ENCODE measurements at places on chromosomes 1 and 21.

GRCh38 chr1:151984313-151984956 lies 9.2 kb downstream of the S100A10 start:
- DNase-seq: no peak

GRCh38 chr1:31957701-31958674 lies 19.8 kb upstream of the PTP4A2 start:
- no peak for DNase-seq

DNA sequence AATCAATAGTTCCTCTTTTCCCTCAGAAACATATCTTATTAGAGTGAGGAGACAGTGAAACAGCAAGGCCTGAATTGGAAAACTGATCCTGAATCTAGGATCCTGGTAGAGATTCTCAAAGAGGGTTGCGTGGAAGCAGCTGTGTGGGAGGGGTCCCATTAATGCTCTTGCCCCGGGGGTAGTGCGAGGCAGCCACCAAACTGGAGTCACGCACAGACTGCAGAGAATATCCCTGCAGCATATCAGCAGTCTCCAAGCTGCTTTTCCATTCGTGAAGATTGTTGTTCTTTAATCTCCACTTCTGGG lies 150.1 kb downstream of the DISC1 start:
- DNase-seq: peak; percentile 16

DNA sequence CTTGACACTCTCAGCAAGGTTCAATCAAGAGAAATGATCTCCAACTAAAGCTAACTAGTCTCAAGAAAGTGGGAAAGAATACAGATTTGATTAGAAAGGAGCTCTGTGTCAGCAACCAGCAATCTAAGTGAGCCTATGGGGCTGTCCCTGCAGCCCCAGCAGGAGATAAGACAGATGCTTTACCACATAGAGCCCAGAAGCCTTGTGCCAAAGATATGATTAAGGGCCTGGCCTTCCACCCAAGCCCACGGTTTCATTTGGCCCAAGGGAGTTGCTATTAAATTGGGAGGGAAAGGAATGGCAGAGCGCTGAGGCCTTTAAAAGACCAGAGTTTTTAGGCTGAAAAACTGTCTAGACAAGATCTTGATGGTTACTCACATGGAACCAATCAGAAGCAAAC lies 74.8 kb downstream of the HLCS start:
- no peak for DNase-seq

DNA sequence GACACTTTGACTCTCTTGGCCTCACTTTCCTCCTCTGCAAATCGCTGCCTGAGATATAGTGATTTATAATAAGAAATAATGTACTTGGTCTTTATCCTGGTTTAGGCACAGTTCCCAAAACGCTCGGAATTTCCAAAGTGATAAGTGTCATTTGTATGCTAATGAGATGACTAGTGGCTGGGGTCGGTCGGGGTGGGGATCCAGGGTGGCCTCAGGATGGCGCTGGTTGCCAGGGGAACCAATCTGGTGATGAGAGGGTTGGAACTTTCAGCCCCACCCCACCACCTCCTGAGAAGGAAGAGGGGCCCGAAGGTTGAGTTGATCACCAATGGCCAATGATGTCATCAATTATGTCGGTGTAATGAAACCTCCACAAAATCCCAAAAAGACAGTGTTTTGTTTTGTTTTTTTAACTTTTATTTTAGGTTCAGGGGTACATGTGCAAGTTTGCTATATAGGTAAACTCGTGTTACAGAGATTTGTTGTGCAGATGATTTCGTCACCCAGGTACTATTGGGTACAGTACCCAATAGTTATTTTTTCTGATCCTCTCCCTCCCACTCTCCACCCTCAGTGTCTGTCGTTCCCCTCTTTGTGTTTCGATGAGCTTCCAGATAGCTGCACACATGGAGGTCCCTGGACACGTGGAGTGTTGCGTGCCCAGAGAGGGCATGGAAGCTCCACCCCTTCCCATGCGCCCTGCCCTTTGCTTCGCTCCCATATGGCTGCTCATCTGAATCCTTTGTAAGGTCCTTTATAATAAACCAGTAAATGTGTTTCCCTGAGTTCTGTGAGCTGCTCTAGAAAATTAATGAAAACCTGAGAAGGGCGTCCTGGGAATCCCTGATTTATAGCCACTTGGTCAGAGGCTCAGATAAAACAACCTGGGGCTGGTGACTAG lies 97.2 kb downstream of the KCNN3 start:
- DNase-seq: no peak

DNA sequence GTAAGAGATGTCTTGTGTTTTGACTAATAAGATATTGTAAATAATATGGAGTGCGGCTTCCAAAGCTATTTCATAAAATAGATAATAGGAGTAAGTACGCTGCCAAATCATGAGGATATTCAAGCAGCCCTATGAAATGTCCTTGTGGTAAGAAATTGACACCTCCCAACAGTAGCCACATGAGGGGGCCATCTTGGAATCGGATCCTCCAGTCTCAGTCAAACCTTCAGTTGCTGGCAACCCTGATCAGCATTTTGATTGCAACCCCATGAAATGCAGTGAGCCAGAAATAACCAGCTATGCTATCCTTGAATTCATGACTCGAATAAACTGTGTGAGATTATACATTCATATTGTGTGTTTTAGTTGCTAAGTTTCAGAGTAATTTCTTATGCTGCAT lies 212.4 kb downstream of the PLA2G4A start:
- DNase-seq: no peak
